ENCODE measurements at places on chromosomes 12 and 14.

GRCh38 chr12:9648701-9649531 is 20.6 kb upstream of the CLEC2D start:
- DNase-seq: no peak

- DNase-seq: no peak
Observed at GRCh38 chr12:79935624-79936345, 888 bp upstream of the PPP1R12A start.

DNA sequence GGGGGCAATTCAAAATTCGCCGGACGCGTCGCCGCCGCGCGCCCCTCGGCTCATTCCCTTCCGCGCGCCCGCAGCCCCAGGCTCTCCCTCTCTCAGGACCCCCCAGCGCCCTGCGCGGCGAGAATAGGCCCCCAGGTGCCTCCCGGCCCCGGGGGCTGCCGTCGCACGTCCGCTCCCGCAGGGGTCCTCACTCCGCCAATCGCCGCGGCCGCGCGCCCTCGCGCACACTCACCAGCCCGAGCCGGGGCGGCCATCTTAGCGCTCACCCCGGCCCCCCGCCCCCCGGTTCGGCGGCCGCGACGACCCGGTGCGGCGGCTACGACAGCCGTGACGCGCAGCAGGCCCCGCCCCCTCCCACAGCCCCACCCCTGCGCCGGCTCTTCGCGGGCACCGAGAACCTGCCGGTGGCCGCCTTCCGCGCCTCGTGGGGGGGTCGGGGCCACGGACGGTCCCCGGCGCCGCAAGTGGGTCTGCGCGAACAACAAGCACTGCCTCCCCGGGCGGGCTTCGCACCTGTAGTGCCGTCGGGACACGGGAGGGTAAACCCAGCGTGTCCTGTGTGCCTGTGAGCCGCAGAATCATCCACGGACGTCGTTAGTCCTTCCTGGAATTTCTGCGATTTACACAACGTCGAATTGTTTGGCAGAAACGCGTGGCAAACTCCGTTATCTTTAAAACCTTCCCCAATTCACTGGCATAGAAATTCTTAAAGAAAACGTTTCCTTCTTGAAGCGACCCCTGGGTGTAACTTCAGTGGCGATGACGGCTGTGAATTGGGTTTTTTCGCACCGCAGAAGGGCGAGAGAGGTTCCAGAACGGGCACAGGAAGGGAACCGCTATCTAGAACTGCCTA is 2.5 kb downstream of the USP44 start:
- no peak for DNase-seq

DNA sequence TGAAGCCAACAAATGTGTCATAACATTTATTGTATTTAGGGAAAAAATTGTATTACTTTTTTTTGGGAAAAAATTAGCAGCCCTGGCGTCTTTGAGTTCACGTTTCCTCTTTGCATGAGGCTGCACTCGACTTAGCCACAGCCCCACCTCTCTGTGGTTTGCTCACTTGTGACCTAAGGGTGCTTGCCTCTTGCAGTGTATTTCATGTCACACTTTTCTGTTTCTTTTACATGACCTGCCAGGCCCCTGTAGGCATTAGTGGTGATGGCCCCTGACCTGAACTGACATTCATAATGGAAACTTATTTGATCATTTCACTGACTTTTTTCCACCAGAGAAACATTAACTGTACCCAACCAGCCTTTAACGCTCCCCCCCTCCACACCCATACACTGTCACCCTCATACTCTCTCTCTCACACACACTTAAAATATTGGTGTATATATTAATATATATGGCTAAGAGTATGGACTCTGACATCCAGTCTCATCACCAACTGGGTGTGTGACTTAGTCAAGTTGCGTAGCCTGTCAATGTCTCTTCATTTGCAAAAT is 122.9 kb downstream of the PRKCH start:
- no peak for DNase-seq

DNA sequence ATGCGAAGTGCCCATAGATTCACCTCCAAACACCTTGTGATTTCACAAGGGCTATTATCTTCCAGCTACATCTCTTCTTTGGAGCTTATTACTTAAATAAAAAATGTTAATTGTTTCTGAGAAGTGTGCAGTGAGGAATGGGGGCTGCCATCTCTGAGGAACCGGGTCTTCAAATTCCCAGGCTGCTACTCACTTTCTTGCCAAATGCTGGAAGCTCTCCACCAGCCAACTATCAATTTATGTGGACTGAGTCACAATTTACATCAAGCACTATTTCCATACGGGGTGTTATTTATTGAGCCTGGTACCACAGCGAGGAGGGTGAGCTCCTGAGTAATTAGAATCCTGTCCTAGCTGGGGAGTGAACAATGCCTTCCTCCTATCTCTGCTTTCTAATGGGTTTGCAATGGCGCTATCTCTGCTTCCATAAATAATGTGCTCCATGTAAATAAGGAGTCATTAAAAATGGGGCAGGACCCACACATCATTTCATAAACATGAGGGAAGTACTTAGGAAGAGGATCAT is 898.3 kb downstream of the VRK1 start:
- no peak for DNase-seq

- DNase-seq: no peak
Observed at GRCh38 chr14:23033801-23034497, 751 bp downstream of the PSMB5 start.

DNA sequence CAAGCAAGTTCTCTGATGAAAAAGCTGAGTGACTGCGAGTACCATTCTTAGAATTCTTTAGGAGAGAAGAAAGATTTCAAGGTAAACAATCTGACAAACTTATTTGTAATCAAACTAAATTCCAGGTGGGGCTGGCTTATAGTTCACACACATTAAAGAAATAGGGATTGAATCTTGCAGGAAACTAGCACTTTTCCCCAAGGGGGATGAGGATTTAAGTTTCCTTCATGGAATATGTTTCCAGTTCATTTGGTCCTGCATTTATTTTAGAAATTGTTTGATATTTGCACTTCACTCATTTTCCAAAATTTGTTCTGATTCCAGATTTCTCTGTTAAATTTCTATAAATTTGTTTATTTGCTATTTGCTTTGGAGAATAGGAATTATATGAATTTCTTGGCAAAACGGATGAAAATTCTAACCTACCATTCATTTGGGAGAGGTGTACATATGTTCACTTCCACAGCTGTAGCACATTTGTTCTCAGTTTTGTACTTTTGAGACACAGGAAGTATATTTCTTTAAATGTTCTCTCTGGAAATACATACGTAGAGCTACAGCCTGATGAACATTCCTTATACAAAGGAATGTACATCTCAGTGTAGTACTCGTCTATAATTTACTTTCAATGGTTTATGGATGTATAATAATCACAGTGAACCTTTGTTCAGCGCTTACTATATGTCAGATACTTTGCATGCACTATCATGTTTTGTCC is 145.5 kb downstream of the AKAP6 start:
- no peak for DNase-seq

DNA sequence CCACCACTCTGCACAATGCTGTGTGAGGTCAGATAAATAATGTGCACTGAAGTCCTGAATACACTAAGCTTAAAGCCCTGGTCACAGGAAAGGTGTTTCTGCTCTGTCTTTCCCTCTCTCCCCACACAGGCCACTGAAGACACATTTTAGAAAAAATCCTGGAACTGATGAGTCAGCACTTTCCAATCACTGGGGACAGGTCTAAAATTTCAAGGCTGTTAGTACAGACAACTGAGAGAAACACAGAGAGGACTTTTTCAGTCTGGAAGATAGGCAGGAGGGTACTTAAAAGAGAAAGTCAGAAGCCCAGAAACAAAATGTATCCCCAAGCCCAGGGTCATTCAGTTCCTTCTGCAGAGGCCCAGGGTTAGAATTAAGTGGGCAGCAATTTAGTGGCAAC is 333.9 kb upstream of the CCDC196 start:
- no peak for DNase-seq

- no peak for DNase-seq
Observed at GRCh38 chr12:120984351-120984898, 6.1 kb downstream of the HNF1A start.

Measured in BJ (cell line).